Osteoblast (primary cell): ENCODE measurements at places on chromosomes 12 and 14. TPM values are rescaled to one million over a fixed set of nuclear protein-coding genes. Genes with fewer than 3 reads are reported as not detected.

Gene NOS1
- not detected in 2 replicates for total RNA-seq

Gene OAS1
- 0.59 and 3.6 TPM in 2 replicates for total RNA-seq

Gene UNC119B
- 23.2 and 24.5 TPM in 2 replicates for total RNA-seq

Gene HHIPL1
- total RNA-seq = 11.2 and 12.3 TPM in 2 replicates

Gene REP15
- total RNA-seq = 3.5 and 4.0 TPM in 2 replicates

Gene CLEC9A
- total RNA-seq = not detected in 2 replicates

Gene TAS2R7
- total RNA-seq = not detected in 2 replicates

Gene LRRK2
- total RNA-seq = 5.0 and 5.1 TPM in 2 replicates

GRCh38 chr12:106193394-106194215, 54.2 kb downstream of the CKAP4 start:
- peaks cover 4% of the 10 kb centered on the region for H3K27me3 ChIP-seq
- peak; percentile 73 for DNase-seq
- H3K27ac ChIP-seq = no peak overlapping the region
- no peaks in the 10 kb centered on the region for H3K36me3 ChIP-seq
- no peak overlapping the region for H3K4me3 ChIP-seq
- peaks cover 9% of the 10 kb centered on the region for H3K4me1 ChIP-seq

DNA sequence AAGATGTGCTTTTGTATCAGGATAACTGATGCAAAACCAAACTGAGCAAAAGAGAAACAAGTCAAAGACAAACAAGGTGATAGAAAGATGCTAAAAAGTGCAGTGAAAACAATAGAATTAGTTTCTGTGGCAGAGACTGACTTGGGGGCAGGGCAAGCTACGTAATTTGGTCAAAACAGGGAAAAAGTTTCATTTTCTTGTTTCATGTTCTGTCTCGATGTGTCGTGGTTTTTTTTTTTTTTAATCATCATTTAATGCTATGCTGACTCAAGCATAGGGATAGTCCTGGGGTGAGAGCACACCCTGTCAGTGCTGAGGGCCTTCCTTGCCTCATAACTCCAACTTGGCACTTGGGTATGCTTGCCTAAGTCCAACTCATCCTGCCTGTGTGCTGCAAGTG, 144.1 kb upstream of the PTPRQ start:
- H3K27ac ChIP-seq = no peak overlapping the region
- no peaks in the 10 kb centered on the region for H3K4me1 ChIP-seq
- H3K36me3 ChIP-seq = no peaks in the 10 kb centered on the region
- H3K4me3 ChIP-seq = peak overlapping the region; percentile 5
- no peak for DNase-seq

GRCh38 chr14:100610511-100611217, 23.4 kb upstream of the BEGAIN start:
- no peaks in the 10 kb centered on the region for H3K4me1 ChIP-seq
- H3K27me3 ChIP-seq = peaks cover 6% of the 10 kb centered on the region
- H3K27ac ChIP-seq = no peak overlapping the region
- peak; percentile 72 for DNase-seq
- H3K36me3 ChIP-seq = no peaks in the 10 kb centered on the region

DNA sequence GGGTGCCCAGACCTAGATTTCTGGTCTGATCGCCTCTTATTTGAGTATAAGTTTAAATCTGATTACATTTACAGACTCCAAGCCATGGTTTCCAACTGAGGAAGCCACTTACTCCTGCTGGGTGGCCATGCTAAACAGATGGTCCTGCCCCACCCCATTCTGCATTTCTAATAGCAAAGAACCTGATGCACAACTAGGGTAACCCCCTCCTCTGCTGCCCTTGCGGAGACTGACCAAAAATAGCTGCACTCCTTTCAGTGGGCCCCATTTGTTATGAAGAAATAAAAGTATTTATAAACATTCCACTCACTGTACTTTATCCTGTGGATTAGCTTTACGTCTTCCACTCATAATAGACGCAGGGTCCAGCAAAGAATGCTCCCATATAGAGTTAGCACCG, 6.8 kb downstream of the GIT2 start:
- peaks cover 13% of the 10 kb centered on the region for H3K4me1 ChIP-seq
- DNase-seq = no peak
- no peaks in the 10 kb centered on the region for H3K27me3 ChIP-seq

GRCh38 chr12:27464220-27464554, 17.7 kb downstream of the SMCO2 start:
- peaks cover 40% of the 10 kb centered on the region for H3K4me1 ChIP-seq
- no peak overlapping the region for H3K4me3 ChIP-seq
- H3K36me3 ChIP-seq = no peaks in the 10 kb centered on the region

- H3K36me3 ChIP-seq = no peaks in the 10 kb centered on the region
- peak overlapping the region; percentile 33 for H3K27ac ChIP-seq
- no peak overlapping the region for H3K4me3 ChIP-seq
Measured at GRCh38 chr12:21852251-21852650, 77.7 kb upstream of the KCNJ8 start.

DNA sequence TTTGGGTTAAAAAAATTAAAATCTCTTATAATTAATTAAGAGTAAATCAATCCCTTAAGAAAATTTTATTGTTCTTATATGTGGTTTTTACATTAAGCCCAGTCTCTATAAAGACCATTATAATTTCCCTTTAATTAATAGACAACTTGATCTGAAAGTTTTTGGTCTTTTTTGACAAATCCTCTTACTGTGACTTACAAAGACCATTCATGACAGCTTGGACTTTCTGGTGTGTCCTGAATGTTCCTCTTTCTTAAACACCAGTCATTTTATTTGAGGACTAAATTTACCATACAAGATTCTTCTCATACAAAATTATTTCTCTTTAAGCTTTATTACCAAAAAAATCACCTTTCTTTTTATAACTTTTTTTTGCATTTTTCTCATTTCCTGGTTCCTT, 368.3 kb downstream of the ADGRD1 start:
- no peak overlapping the region for H3K4me3 ChIP-seq
- H3K27ac ChIP-seq = no peak overlapping the region
- no peak for DNase-seq

DNA sequence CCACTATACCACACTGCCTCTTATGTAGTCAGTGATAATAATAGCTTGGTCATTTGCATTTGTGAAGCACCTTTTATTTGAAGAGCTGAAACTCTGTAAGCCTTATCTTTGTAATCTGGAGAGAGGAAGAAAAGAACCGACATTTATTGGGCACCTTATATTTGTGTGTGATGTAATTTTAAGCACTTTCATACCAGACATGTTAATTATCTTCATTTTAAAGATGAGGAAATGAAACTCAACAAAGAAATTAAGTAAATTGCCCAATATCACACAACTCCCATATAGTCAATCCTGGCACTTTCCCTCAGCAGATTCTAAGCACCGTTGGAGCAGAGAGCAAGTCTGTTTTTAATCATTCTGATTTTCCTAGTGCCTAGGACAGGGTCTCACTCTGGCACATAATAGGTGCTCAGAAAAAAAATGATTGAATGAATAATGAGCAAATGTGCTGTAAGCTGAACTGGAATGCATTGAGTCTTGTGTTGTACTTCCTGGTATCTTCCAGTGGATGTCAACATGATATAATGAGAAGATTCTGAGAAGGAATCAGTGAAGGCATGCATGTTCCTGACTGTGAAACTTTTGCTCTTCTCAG, 418.9 kb downstream of the ZFP36L1 start:
- no peak overlapping the region for H3K27ac ChIP-seq
- H3K4me3 ChIP-seq = no peak overlapping the region
- no peaks in the 10 kb centered on the region for H3K27me3 ChIP-seq
- DNase-seq = no peak
- peaks cover 5% of the 10 kb centered on the region for H3K4me1 ChIP-seq
